GM12864 (cell line): ENCODE measurements at places on chromosomes 7 and 10.

DNA sequence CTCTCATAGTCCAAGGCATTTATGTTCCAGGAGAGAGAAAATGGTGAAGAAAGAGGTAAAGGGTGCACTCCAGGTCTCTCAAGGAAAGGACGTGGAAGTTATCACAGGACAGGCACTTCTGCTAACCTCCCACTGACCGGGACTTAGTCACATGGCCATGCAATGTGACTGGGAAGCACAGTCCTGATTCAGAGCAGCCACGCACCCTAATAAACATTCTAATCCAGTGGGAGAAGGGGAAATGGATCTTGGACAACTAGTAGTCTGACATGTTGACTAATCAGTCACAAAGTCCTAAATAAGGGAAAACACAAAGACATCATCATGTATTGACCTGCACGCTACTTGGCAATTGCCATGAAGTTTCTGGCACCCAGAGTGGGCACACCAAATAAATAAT is 417.5 kb upstream of the ZMIZ1 start:
- no peak for DNase-seq

DNA sequence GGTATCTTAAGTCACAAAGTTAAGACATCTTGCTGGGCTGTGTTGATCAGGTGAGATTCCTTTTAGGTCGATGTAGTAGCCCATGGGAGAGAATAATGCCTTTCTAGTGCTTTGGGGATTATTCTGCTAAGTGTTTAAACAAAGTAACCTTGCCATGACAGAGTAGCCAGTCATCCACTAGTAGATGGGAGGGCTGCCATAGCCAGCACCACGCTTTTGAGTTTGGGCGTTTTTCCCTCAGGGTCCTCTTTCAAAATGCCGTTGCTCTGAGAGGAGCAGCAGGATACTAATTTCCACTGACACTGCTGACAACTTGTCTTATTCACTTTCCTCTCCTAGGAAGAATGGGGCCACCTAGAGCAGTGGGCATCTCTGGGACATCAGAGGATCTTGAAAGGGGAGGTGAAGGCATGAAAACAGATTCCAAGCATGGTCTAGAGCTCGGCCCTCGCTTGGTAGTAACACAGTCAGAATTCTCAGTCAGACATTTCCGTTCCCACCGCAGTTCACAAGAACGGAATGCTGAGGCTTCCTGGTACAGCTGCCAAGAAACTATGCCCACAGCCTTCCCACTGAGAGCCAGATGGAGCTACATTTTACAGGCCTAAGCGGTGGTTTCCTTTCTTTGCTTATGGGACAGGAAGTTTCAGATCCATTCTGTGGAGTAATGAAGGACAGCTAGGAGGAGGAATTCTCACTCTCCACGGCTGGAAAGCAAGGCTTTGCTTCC is 15.3 kb upstream of the RSU1 start:
- DNase-seq, result no peak

DNA sequence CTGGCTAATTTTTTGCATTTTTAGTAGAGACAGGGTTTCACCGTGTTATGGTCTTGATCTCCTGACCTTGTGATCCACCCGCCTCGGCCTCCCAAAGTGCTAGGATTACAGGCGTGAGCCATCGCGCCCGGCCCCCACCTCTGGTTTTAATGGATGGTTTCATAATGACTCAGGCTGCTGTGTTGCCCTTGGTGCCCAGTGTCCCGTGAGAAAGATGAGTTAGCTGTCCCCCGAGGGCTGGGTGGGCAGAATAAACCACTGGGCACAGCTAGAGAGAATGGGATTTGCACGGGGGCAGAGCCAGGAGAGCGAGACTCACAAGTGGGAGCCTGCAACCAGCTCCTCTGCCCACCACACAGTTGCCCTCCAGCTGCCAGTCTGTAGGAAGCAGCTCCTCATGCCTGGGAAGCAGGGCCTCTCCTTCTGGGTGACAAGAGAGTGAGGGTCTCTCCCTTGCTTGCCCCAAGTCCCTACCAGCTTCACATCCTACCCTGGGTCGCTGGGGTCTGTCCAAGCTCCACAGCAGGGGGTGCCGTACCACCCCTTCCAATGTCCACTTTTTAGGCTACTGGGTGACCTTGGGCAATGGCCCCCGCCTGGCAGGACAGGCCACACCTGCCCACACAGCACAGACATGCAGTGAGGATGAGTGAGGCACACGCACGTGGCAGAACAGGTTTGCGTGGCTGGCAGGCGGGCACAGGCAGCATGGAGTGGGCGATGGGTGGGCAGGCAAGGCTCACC is 16.1 kb upstream of the NDST2 start:
- no peak for DNase-seq

DNA sequence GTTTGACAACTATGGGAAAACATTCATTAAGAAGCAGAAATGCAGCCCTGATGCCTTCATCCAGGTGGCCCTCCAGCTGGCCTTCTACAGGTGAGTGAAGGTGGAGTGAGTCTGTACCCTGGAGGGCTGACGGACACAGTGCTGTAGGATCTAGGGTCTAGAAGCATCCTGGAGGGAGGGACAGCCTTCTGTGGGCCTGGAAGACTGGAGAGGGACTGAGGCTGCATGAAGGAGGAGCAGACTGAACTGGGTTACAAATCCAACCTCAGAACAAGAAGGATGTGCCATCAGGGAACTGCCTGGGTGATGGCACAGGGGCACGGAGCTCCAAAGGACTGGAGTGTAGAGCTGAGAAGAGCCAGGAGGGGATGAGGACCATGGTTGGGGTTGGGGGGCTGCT is 27.5 kb upstream of the C10orf53 start:
- no peak for DNase-seq

- no peak for DNase-seq
Measured at GRCh38 chr7:71851776-71852498, 560.2 kb downstream of the CALN1 start.

- DNase-seq, result no peak
Measured at GRCh38 chr7:2210551-2211258, 22.0 kb downstream of the MAD1L1 start.

GRCh38 chr7:158705234-158705850 is 738 bp upstream of the NCAPG2 start:
- no peak for DNase-seq

DNA sequence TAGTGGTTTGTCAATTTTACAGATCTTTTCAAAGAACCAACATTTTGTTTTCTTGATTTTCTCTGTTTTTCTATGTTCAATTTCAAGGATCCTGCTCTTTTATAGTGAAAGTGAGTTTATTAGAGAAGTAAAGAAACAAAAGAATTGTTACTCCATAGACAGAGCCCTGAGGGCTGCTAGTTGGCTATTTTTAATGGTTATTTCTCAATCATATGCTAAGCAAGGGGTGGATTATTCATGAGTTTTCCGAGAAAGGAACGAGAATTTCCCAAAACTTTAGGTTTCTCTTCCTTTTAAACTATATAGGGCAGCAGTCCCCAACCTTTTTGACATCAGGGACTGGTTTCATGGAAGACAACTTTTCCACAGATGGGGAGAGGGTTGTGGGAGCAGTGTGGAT is 165.0 kb downstream of the CCSER2 start:
- DNase-seq, result no peak

DNA sequence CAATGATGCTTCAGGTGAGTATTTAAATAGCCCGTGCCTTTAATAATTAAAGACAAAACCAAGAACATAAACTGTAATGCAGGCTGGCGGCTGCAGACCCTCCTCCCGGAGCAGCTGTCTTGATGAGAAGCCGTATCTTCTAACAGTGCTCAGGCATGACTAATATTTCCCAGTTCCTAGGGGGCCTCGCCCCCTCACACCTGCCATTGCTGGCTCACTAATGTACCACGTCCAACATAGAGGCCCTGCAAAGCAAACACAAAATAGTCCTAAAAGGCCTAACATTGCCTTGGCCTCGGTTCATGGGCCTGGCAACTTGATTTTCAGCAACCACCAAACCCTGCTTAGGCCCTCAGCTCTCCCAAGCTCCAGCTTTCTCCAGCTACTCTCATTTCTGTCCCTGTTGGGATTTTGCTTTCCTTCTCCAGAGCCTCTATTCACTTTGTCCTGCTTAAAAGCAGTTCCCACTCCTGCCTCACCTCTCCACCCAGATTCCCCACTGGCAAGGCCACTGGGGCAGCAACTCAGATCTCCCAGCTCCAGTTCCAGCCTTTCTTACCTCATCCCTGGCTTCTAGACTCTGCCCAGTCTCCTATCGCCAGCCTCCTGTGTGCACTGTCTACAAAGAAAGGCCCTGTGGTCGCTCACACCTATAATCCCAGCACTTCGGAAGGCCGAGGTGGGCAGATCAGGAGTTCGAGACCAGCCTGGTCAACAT is 16.2 kb downstream of the SORBS1 start:
- DNase-seq, result no peak

DNA sequence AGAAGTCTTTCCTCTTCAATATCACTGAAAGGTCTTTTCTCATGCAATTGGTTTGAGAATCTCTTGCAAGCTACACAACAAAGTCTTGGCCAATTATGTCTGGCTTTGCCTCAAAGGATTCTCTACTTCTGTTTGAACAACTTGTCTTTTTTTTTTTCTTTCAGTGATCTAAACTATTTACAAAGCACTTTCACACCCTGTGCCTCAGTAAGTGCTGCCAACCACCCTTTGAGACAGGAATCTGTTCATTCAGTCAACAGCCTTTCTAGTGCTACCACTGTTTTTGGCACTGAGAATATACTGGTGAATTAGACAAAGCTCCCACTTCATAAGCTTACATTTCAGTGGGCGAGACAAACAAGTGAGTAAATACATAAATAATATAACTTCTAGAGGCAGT is 26.9 kb upstream of the SDK1 start:
- no peak for DNase-seq

DNA sequence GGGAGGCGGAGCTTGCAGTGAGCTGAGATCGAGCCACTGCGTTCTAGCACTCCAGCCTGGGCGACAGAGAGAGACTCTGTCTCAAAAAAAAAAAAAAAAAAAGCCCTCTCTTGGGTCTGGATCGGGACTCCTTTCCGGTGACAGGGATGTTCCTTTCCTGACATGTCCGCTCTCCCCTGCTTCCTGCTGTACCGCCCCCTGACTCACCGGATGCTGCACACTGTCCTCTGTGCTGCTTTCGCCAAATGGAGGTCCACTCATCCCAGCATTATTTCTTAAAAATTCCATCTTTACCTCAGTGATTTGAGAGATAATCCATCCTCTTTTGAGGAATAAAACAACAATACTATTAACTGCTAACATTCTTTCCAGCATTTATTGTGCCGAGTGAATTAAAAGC is 113.8 kb upstream of the EEPD1 start:
- no peak for DNase-seq

DNA sequence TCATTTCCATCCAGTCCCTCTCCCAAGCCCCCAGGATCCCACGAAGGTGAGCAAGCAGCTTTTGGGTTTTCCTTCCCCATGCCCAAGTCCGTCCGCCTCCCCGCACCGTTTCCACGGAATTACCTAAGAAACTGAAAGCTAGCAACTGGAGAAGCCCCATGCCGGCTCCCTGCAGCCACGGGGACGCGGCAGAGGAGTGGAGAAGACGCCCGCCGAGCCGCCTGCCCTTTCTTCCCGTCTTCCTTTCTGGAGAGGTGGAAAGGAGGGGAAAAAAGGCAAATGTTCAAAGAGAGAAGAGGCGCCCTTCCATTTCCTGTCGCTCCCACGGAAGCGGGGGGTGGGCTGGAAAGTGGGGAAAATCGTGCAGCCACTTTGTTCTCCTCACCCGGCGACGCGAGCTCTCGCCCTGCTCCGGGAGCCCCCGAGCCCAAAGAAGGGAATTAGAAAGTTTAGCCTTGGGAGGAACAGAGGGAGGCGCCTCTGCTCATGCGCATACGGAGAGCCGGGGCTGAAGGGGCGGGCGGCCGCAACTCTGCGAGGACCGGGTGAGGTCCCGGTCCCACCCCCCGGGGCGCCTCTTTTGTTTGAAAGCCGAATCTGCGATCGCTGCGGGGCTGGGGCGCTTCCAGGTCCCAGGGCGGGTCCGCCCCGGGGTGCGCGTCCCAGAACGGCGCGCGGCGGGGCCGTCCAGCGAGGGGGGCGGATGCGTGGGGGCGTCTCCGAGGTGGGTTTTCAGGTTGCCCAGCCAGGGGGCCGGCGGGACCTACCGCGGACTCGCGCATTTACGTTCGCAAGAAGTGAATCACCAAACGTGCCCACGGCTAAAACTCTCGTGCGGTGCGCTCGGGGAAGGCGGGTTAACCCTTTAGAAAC is at the start of gene LAMB1:
Gene LAMB1, minus strand, starts transcription at position 436 of the 873 bp plus-strand sequence. Its CDS starts 276 bp downstream, at position 160.
- no peak for DNase-seq

DNA sequence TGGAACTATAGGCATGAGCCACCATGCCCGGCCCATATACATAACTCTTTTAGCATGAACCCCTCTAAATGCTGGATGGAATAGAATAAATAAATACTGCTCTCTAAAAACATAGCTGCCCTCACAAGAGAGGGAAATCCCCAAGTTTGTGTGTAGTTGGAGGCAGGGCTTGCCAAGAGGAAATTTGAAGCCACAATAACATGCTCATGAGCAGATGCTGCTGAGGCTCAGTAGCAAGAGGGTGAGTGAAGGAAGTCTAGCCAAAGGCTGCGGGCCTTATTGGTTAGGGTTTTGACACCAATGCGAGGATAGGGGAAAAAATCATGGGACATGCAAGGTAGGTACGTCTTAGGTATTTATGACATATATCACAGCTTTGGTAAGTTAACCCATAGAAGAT is 17.3 kb downstream of the TPK1 start:
- no peak for DNase-seq

- DNase-seq, result no peak
Measured at GRCh38 chr7:150848561-150849115, 3.7 kb upstream of the AOC1 start.

- DNase-seq, result no peak
Measured at GRCh38 chr10:131451407-131452015, 140.0 kb upstream of the TCERG1L start.

GRCh38 chr7:18420748-18421147 is 74.8 kb upstream of the HDAC9 start:
- no peak for DNase-seq

- no peak for DNase-seq
Measured at GRCh38 chr10:9339716-9340115, 1285.2 kb downstream of the GATA3 start.

GRCh38 chr7:44811571-44811970 is 15.1 kb downstream of the PPIA start:
- DNase-seq, result no peak

DNA sequence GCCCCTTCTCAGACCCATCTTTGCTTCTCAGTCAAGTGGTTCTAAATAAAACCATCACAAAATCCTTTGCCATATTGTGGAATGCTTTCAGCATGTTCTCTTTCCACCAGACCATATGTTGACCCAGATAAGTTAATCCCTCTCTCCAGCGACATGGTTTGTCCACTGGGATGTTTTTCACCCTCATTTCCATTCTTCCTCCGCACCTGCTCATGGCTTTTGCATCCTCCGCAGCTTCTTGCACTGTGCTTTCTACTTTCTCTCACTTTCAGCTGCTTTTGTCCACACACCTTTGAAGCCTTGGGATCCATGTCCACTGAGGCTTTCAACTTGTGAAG is 52.3 kb upstream of the WAC start:
- DNase-seq, result no peak

DNA sequence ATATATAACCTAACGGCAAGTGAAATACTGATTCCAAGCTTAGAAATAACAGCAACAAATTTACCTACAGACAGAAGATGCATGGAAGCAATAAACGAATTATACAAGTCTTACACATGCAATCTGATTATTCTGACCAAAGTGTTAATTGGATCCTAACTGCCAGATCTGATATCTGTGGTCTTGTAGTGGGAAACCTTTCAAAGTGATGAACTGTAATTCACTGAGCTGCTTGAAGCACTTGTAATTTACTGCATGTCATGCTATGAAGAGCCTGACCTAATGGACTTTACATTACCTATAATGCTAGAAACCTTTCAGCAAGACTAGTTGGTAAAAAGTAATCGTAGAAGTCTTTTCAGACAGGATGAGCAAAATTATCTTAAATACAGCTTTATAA is 205.6 kb downstream of the FOXP2 start:
- DNase-seq, result no peak

GRCh38 chr7:117212969-117213877 is 109.6 kb downstream of the WNT2 start:
- DNase-seq, result peak; percentile 38
